ENCODE measurements at places on chromosomes 1 and 21.

- DNase-seq, result no peak
Measured at GRCh38 chr1:208333676-208334075, 89.5 kb upstream of the PLXNA2 start.

GRCh38 chr1:14820295-14821085 is 222.0 kb downstream of the KAZN start:
- no peak for DNase-seq

GRCh38 chr1:32071758-32072621 is 749 bp upstream of the TMEM39B start:
- DNase-seq, result peak; percentile 60

GRCh38 chr1:5971471-5972197 is 20.6 kb downstream of the NPHP4 start:
- DNase-seq, result no peak

DNA sequence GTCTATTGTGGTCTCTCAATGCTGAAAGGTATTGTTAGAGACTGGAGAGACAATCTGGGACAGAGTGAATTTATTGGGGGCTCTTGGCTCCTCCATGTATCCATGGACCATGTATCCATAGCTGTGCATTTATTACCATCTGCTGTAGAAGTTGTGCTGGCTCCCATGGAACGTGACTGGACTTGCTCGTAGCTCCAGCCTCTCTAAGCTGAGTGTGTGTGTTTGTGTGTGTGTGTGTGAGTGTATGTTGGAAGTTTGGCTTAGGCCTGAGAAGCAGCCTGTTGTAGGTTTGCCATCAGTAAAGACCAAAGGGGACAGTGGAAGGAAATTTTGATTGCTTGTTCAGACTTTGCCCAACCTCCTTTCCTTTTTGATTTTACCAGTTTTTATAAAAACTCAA is 105.7 kb upstream of the USP24 start:
- no peak for DNase-seq

- DNase-seq, result no peak
Measured at GRCh38 chr1:4224684-4225467, 324.8 kb upstream of the C1orf174 start.

DNA sequence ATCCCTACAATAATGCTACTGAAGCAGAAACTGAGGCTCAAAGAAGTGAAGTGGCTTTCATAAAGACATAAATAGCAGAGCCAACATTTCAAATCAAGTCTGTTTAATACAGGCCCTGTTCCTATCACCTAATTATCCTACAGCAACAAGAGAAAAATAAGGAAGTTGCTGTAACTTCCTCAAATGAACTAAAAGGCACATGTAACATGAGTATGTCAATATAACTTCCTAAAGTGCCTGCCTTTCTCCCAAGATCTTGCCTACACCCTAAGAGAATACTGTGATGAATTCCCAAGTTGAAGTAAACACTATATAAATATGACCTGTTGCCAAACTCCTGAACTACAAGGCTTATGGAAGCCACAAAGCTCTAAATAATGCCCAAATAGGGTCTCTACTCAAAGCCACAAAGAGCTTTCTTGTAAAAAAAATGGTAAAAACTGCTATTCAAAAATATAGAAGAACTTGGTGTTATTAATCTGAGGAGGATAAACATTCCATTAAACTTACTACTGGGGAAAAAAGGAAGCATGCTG is 8.6 kb downstream of the BEND5 start:
- DNase-seq, result no peak

- DNase-seq, result no peak
Measured at GRCh38 chr1:53323316-53323715, 4.6 kb downstream of the LRP8 start.

DNA sequence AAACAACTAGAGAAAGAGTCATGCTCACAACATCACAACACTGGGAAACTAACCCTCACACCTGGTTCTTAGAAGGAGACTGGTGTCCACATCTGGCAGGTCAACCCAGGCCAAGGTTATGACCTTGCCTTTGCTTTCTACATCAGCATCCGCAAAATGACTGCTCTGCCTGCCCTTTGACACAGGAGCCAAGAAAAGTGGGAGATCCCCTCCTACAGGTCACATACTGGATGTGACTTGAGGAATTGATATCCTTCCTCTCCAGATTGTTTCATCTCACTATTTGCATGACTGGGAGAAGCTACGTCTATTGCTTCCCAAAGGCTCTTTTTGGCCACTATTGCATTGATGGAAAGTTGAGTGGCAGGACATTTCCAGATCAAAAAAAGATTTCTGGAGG is 115.5 kb downstream of the MIS18A start:
- no peak for DNase-seq

DNA sequence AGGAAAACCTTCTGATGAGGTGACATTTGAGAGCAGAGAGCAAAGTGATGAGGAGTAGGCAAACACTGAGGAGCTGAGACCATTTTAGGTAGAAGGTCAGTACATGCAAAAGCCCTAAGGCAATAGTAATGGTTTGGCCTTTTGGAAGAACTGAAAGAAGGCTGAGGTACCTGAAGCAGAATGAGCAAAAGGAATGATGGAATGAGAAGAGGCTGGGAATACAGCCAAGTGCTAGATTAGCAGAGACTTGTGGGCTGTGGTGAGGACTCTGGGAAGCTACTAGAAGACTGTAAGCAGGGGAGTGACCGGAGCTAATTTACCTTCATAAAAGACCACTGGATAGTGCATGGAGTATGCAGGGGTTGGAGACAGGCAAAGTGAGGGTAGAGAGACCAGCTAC is 77.9 kb downstream of the GFI1 start:
- DNase-seq, result no peak

- DNase-seq, result no peak
Measured at GRCh38 chr1:58576325-58576726, 726 bp downstream of the TACSTD2 start.

DNA sequence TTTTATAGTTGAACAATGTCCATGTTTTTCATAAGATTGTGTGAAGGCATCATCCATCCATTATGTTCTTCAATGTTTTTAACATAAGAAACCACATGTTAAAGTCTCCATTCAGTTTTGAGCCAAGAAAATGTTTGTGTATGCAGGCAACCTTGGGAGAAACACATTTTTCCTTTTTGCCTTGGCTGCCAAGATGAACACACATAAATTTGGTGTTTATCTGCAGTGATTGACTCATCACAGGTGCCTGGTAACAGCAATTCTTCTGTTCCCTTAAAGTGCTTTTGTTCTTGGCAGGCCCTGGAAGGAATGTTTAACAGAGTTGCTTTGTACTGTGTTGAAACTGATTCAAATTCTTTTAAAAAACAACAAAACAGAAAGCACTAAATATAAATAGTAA is 709.9 kb upstream of the ADGRL4 start:
- DNase-seq, result peak; percentile 15

DNA sequence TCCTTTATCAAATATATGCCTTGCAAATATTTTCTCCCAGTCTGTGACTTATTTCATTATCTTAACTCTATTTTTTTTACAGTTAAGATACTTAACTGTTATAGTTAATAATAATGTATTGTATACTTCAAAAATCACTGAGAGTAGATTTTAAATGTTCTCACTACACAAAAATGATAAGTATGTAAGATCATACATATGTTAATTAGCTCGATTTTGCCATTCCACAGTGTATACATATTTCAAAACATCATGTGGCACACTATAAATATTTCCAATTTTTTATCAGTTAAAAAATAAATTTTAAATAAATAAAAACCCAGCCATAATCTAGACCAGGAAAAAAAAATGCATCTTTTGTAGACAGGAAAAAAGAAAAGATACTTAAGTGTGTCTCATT is 27.2 kb downstream of the CTTNBP2NL start:
- no peak for DNase-seq

DNA sequence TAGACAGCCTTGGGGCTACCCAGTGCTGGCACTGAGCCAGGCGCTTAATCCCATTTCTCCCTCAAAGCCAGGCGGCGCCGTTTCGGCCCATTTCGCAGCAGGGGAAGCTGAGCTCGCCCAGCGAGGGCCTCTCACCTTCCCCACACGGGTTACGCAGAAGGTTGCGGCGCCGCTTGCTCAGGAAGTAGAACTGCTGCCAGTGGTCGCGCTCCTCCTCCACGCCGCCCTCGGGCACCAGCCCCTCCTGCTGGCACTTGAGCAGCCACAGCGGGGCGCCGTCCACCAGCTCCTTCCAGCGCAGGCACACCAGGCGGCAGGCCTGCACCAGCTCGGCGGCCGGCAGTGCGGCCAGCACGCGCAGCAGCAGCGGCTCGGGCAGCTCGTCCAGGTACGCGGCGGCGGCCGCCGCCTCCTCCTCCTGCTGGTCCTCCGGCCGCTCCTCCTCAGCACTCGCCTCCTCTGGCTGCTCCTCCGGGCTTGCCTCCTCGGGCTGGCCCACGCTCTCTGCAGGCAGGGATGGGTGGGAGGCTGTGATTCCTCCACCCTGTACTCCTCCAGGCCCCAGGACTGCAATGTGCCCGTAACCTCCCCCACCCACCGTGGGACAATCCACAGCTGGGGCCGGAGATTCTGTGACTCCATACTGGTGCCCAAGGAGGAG is 3.8 kb downstream of the FBXO2 start:
- DNase-seq, result peak; percentile 68

DNA sequence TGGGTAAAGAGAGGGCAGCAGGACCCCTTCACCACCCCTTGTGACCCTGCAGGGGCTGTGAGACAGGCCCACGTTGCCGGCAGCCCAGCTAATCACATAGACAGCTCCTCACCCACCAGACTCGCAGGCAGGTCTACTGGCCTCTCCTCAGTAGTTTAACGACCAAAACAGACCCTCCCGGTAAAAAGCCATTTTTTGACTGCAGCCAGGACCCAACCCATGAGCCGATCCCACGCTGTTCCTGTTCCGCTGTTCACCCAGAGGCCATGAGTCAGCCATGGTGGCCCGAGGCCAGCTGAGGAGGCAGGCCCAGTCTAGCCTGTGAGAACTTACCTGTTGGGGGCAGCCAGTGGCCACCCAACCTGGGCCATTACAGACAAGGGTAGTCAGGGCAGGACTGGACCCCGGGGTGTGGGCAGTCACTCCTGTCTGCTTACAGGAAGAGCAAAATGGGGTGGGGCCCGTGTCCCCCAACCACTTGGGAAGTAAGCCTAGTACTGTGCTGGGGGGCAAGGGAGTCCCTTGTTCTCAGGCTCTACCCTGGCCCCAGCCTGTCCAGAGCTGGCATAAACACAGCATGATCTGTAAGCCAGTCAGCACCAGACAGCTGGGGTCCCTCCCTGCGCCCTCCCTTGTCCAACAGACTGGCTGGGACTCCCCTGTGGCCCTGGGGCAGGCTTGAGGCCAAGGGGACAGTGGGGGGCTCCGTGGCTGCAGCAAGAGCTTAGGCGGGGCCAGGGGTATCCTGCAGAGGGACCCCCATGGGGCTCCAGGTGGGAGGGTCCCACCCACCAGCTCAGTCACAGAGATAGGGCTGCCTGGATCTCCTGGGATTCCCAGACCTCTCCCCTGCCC is 61.9 kb downstream of the WNT9A start:
- no peak for DNase-seq

DNA sequence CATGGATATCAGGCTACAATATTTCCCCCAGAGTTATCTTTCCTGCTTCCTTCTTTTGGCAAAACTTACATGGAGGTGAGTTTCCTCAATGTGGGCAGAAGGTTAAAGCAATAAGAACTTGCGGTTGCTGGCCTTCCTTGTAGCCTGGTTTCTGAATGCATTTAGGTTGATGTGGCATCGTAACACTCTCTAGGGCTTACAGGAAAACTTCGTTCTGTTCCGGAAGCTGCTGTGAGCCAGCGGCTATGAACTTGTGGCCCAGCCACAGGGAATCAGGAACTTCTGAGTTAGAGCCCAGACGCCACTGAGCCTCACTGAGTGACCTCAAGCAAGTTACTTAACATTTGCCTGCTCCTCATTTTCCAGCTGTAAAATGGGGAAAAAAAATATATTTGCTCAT is 623.4 kb upstream of the ADAMTS5 start:
- no peak for DNase-seq

DNA sequence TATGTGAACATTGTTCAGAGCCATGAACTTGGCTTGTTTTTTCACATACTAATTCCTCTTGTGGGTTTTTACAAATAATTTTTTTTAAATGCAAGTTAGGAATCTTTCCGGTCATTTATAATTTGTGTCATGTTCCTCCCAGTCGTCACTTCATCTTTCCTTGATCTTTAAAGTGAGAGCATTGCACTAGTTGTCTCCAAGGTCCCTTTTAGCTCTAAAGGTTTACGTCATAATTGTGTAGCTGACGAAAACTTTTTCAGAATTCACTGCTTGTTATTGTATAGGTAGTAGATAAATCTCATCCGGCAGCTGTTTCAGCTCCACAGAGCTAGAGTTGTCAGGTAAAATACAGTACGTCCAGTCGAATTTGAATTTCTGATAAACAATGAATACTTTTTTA is 33.6 kb downstream of the SOAT1 start:
- no peak for DNase-seq

DNA sequence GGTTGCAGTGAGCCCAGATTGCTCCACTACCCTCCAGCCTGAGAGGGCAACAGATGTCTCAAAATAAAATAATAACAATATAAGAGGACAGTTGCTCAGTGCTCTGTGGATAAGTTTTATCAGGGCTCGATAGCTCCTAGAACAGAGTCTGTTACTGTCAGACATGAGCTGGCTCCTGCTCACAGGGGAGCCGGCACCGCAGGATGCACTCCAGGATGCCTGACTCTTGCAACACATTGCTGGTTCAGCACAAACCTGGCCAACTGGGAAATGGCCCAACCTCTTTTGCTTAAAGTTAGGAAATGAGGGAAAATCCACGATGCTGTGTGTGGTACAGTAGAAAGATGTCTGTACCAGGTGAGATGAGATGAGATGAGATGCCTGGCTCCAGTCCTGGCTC is 5.8 kb upstream of the CTSE start:
- DNase-seq, result no peak

GRCh38 chr1:107821340-107821739 is 143.6 kb downstream of the VAV3 start:
- no peak for DNase-seq

DNA sequence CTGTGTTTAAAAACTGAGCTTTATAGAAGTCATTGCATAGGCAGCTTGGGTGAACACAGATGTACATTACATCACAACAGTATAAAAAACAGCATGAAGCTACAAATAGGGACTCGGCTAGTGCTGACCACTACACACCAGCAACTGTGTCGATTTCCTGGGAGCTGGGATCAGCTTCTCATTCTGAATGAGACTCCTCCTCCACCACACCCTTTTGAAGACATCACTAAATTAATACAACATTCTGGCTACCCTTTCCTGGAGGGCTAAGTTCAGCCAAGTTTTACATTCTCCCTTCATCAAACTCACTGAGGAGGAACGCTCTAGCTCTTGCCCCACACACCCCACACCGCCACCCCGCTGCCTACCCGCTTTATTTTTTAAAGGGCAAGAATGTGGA is 102.7 kb downstream of the ERG start:
- no peak for DNase-seq

GRCh38 chr1:236888126-236888525 is 93.0 kb downstream of the MTR start:
- DNase-seq, result no peak

GRCh38 chr1:169472738-169473137 is 13.0 kb downstream of the SLC19A2 start:
- no peak for DNase-seq

DNA sequence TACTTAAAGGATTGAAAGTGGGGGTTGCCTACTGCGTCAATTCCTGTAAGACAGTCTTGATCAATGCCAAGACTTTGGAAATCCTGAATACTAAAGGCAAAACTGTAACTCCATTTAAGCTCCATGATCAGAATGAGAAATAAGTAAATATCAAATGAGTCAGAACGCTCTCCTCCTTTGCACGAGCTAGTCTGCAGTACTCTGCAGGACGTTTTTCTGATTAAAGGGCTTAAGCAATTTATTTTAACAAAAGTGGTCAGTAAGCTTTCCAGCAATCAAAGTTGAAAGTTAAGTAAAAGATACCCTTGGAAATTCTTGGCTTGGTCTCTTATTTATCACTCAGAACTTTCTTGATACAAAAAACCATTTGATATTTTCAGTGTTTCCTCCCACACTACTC is 35.7 kb upstream of the ARHGAP29 start:
- no peak for DNase-seq

All from pons (tissue), 1 donor.